Fibroblast of lung (primary cell): ENCODE measurements at places on chromosomes 2 and 18.

GRCh38 chr2:74036010-74036409 is 51.3 kb downstream of the TET3 start:
- DNase-seq: no peak

DNA sequence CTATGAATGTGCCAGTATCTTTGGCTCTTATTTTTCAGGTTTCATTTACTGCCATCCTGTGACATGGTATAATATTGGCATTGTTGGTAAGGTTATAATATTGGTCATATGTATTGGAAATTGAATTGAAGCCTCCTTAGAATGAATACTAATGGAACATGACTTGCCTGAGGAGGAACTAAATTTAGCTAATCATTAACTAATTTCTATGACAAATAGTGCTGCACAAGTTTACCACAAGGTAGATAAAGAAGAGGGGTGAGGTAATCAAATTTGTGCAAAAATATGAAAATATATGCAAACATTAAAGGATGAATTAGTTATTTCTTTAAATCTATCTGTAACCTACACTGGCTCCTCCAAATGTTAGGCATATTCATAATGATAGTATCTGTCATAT is 43.2 kb upstream of the ORC2 start:
- DNase-seq: no peak

DNA sequence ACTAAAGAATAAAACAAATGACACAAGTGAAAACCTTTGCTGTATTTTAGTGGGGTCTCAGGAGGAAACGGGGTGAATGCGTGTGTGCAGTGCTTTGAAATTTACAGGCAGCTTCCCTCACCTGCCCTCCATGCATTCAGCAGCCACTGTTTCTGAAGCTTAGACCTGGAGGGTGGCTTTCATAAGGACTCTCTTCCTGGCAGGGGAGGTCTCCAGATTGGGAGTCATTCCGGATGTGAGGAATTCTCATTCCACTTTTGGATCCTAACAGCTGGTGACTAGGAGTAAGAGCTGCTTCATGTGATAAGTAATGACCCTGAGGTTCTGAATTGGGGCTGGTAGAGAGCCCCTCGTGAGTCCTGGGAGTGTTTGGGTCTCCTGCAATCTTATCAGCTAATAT is 192.5 kb downstream of the SH3BP4 start:
- DNase-seq: no peak

GRCh38 chr2:181948227-181948626 is 37.4 kb upstream of the PPP1R1C start:
- DNase-seq: peak; percentile 21

DNA sequence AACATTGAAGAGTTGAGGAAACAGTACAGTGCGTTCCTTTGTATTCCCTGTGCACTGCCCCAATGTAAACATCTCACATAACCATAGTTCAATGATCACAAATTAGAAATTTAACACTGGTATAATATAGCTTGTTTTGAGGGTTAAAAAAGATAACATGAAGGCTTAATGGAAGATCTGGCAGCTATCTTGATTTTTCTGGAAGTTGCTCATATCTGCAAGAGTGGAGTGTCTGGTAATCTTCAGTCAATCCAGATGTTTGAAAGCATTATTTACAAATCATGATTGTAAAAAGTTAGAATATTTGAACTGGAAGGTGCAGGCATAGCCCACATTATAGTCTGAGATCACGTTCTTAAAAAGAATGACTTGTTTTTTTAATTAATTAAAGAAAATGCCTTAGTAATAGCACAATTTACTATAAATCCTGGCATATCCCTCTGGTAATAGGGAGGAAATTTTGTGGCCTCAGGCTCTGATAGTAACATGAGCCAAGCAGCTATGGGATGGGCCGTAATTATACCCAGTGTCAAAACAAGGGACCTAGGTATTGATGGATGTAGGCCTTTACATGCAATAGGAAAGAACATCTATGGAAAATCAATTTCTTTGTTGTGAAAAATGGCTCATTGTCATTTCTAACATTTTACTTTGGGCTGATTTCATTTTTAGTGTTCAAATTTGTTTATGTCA is 418.0 kb downstream of the THSD7B start:
- no peak for DNase-seq

GRCh38 chr2:105536175-105536574 is 137.3 kb upstream of the FHL2 start:
- no peak for DNase-seq

- DNase-seq: peak; percentile 93
These were observed 141.8 kb downstream of the MYO1B start for GRCh38 chr2:191386938-191387536.

GRCh38 chr2:3778851-3779495 is 75.6 kb downstream of the DCDC2C start:
- no peak for DNase-seq

- peak; percentile 79 for DNase-seq
These were observed 37.7 kb downstream of the RPIA start for GRCh38 chr2:88729061-88729745.

DNA sequence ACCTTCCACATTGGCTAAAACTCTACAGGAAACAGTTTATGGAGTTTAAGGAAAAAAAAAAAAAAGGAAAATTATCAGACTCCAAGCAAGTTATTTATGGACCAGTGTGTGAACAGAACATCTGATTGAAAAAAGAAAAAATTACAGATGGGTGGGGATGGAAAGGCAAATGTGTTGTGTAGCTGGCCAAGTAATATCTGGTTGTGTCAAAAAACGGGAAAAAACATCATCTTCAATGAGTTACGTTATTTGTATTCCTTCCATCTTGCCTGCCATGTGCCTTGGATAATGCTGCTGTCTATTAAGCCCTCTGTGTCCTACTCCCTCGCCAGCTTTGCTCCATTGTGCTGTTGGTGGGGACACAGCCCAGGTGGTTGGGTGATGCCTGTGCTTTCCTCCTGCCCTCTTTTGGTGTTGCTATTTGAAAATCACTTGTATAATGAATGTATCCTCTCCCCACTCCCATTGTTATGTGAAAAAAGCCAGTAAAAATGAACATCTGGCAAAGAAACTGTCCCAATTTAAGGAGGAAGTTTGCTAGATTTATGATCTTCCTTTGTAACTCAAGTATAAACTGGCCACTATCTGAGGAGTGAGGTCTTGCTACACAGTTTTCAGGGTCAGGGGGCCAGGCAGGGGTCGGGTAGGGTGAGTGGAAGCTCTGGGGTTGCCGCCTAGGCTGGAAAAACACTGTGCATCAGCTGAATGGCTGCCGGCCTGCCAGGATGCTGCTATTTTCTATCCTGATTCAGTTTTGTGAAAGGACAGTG is 155.9 kb downstream of the FMNL2 start:
- no peak for DNase-seq

GRCh38 chr2:48248251-48248933 is 281.6 kb upstream of the STON1 start:
- DNase-seq: peak; percentile 93

GRCh38 chr2:80643598-80643997 is 339.0 kb upstream of the LRRTM1 start:
- no peak for DNase-seq

- DNase-seq: no peak
These were observed 32.3 kb upstream of the LIPG start for GRCh38 chr18:49529596-49529995.

GRCh38 chr18:24273596-24273995 is 124.0 kb downstream of the OSBPL1A start:
- no peak for DNase-seq

DNA sequence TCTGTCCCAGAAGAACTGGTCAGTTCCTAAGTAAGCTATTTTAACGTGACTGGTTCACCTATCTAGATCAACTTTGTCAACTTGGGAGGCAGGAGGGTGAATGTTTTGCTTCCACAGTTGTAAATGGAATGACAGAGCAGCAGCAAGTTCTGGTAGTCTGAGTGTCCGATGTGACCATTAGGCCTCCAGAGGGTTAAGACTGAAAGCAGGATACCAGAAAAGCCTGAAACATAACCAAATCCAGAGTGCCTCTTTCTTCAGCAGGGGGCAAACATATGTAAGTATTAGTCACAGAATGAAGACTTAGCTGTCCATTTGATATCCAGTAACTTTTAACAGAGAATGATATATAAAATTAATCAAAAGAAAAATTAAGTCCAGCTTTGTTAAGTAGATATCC is 9.2 kb downstream of the HOXD3 start:
- no peak for DNase-seq

DNA sequence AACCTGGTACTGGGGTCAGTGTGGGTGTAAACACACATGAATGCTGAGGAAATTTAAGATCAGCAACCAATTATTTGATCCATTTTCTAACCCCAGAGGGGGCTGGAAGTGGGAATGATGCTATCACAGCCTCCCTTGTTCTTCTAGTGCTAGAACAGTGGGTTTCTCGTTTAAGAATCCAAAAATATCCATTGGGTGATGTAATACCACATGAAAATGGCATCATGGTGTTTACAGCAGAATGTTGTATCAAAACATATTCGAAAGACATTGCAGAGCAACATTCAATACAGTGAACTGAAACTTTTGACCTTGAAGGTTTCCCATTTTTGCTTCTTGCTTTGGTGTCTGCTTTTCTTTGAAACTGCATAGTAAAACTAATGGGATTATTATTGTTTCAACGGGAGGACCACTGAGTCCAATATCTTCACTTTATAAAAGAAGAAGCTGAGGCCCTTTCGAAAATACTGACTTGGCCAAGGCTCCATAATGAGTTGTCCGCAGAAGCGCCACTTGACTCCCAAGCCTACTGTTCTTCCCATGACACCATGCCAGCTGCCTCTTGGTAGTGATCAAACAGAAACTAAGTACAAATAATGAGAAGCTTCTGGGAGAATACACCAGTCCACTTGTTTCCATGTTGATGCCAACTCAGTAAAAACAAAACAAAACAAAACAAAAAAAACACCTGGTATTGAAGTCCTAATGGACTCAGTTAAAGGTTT is 106.1 kb downstream of the COLEC12 start:
- DNase-seq: no peak

DNA sequence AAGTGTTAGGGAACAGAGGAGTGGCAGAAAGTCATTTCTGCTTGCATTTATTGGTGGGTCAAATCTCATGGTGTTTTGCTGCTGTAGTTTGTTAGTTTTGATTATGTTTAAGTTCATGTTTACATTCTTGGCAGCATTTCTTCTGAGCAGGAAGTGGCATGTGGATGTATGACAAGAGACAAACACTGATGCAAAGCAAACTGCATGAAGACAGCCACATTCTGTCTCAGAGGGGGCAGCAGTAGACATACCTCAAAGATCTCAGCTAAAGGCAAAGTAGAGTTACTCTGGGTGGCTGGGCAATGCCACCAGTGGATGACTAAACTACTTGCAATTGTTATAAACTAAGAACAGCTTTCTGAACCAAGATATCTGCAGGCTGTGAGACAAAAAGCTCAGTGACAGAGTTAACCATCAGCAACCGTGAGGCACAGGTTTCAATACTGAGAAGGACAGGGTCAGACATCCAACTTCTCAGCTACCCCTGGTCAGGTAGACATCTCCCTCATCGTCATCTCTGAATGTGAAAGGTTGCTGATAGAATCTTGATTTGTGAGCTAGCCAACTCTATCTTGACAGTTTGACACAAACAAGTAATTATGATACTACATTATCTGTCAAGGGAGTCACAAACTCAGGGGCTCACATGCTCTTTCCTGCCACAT is 16.4 kb downstream of the GALNT3 start:
- DNase-seq: no peak

DNA sequence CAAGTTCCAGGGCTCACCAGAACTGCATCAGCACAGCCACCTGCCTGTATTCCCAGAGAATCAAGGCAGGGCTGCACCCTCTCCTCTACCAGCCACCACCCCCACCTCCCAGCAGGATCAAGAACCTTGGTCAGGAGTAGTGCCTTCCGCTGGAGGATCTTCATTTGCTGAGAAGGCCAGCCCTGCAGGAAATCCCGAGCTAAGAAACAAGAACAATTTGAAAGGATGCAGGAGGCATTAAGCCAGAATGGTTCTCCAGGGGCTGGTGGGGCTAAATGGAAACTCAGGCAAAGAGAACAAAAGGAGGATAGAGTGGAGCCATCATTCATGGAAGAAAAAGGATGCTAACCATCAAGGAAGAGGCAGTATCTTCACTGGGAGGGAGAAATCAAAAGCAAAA is 147.3 kb upstream of the SLC14A2 start:
- no peak for DNase-seq

GRCh38 chr2:4175343-4175742 is 472.0 kb downstream of the DCDC2C start:
- DNase-seq: no peak

GRCh38 chr2:7011356-7012083 is 94.3 kb downstream of the RNF144A start:
- peak; percentile 56 for DNase-seq

DNA sequence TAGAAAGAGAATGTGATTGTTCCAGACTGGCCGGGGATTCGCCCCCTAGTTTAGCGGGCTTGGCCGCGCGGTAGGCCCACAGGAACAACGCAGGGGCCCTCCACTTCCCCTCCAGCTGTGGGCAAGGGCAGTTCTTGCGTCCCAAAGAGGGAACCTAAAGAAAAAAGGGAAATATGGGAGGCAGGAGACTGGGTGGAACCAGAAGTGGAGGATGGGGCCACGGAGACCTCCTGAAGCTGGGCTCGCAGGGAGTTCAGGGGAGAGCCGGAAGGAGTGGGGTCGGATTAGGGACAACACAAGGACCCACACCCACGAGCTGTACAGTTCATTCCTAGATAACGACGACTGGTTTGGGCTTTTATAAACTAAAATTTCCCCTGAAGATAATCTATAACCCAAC is 18.2 kb downstream of the GNLY start:
- DNase-seq: no peak

DNA sequence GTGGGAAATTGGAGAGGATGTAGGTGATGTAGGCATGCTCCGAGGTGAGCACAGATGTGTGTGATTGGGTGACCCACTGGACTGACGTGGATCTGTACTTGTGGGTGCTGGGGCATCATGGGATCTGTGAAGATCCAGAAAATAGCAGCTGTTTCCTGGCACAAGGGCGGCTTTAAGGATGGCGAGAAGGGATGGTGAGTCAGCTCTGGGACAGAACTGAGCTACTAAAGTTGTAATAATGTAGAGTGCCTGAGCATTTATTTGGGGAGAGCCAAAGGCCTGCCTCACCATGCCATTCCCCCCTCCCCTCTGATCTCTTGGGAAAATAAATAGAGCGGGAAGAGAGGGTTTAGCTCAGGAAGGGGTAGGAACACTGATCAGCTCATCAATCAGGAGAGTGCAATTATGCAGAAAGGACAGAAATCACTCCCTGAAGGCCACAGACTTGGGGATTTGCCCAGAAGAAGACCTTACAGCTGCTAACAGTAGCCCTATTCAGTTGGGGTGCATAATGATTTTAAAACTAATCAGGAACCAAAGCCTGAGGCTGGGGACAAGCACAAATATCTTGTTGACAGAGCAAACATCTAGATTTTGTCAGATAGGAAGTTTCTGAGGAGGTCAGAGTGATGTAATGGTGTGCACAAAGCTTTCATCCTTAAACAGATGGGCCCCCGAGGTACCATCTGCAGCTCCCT is 30.3 kb downstream of the TANC1 start:
- peak; percentile 91 for DNase-seq
